Astrocyte (in vitro differentiated cells and primary cell): ENCODE measurements at places on chromosomes 6 and 20.
A peak's percentile ranks its signal among the peaks of the same experiment; 100 is the strongest.

GRCh38 chr6:139443231-139444112, 69.0 kb upstream of the CITED2 start:
- peak; percentile 74 for DNase-seq

- no peak for DNase-seq
Measured at GRCh38 chr6:129750360-129750759, 40.4 kb upstream of the ARHGAP18 start.

GRCh38 chr20:1183153-1183552, 1.6 kb downstream of the TMEM74B start:
- DNase-seq = no peak

DNA sequence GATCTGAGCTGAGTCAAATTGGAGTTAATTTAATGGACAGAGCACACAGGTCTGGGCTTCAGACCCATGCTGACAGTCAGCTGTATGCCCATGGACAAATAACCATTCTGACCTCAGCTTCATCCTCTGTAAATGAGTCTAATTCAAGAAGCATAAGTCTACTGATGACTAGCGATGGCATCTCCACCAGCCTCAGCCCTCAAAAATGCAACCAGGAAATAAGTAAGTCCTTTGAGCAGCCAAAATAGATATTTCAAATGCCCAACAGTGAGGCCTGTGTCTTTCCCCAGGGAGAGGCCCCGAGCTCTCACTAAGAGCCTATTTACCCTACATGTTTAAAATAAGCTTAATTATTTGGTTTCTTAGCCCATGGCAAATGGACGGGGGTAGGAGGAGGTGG, 114.2 kb upstream of the MTHFD1L start:
- peak; percentile 77 for DNase-seq

DNA sequence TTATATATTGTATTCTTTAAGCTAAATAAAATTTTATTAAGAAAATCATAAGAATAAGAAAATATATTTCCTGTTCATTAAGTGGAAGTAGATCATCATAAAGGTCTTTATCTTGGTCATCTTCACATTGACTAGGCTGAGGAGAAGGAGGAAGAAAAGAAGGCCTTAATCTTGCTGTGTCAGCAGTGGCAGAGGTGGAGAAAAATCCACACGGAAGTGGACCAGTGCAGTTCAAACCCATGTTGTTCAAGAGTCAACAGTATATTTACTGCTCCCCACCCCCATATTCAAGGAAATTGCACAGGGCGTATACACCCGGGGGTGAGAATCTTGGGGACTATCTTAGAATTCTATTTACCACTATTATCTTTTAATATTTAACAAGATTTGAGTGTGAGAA, 178.6 kb upstream of the SCGN start:
- DNase-seq = no peak

GRCh38 chr6:157337751-157338150, 14.4 kb upstream of the TMEM242 start:
- DNase-seq = no peak

GRCh38 chr6:157455731-157456523, 74.9 kb downstream of the ZDHHC14 start:
- no peak for DNase-seq

DNA sequence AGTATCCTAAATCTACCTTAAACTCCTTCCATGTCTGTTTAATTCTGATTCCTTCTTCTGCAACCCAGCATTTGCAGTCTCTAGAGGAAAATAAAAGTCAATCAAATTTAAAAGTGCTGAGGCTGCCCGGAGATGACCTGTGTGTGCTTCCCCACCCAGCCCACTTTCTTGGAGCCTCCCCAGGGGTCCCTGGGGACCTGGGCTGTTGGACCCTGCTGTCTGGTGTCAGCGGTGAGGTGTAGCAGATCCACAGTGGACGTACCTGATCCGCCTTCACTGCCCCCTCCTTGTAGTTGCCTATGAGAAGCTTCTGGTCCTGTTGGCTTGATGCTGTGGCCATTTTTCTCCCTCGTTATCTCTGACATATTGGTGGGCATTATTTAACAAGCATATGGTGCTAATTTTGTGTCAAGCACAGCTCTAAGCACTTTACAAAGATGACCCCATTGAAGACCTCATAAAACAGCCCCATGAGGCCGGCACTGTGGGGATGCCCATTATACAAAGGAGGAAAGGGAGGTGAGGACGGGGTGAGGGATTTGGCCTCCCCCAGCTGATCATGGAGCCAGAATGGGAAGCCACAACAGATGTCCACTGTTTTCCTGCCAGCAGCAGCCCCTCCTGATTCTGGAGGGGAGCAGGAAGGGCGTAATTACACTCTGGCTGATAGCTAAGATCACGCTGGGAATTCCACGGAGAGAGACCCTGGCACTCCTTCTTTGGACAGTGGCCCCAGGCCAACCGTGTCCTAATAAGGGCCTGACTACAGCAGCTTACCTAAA, 628.2 kb downstream of the CDH26 start:
- no peak for DNase-seq

- DNase-seq = peak; percentile 16
Measured at GRCh38 chr6:72102561-72102960, 216.2 kb downstream of the RIMS1 start.

- peak; percentile 74 for DNase-seq
Measured at GRCh38 chr6:129849456-129849855, 11.7 kb downstream of the TMEM244 start.

- no peak for DNase-seq
Measured at GRCh38 chr6:130122243-130122642, 100.5 kb downstream of the SAMD3 start.

DNA sequence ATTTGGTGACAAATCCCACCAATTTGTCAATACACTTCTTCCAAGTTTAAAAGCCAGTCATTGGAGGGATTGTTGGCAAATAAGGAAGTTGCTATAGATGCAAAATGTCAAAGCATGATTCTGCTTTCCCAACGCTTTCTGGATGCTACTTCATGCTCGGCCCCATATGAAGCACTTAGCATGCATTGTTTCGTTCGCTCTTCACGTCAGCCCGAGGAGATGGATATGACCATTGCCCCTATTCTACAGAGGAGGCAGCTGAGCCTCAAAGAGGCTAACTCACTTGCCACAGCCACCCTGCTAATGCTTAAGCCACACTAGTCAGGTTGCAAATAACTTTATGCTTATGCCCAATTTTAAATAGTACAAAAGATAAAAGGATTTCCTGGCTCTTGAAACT, 2.8 kb upstream of the NXT1 start:
- no peak for DNase-seq

DNA sequence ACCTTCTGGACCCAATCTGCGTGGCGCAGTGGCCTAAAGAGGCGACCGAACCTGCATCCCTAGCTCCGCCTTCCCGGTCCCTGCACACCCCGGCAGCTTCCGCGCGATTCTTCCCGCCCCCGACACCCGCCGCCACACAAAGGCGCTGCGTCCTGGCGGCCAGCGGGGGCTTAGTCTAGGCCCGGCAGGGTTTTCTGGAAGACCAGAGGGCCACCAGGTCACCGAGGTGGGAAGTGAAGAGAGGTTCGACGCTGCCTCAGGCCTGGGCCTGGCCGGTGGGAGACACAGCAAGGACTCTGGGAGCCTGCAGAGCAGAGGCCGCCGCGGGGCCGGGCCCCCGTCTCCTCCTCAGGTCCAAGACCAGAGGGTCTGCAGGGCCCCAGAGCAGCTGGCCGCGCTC, 154.9 kb downstream of the OR2B2 start:
- DNase-seq = no peak

- peak; percentile 94 for DNase-seq
Measured at GRCh38 chr6:139927236-139927635, 552.8 kb upstream of the CITED2 start.

GRCh38 chr20:48846516-48847492, 19.0 kb upstream of the PREX1 start:
- DNase-seq = no peak

DNA sequence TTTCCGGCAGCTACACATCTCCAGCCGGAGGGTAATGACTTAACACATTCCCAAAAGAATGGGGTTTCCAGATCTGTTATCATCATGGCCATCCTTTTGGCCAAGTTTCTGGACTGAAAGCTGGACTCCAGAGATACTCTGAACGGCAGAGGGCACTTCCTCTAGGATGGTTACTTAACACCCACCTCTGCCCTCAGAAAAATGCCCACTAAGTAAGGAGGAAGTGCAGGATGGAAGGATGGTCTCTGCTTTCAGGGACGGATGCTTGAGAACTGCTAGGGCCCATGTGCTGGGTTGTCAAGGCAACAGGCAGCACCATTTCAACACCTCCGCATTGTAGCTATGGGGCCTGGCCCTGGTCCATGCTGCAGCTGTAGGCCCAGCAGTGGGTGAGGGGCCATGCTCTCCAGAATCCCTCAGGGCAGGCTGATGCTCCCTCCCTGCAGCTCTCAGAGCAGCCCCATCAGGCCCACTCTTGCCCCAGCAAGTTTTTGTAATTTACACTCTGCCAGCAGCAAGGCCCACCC, 16.5 kb upstream of the TGM3 start:
- no peak for DNase-seq

DNA sequence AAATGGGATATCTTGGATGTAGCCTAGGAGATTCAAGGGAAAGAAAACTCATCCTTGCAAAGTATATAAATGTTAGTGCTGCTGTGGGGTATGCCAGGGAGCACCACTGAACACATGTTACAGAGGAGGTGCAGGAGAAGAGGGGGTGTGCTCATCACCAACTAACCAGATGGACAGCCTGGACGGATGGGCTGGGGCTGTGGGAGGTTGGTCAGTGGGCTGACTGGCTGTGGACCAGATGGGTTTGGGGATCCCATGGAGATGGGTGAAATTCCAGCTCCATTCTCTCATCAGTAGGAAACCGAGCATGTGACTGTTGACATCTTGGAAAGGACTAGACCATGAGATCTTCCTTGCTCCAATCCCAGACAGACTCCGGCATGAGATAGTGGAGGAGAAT, 201.0 kb downstream of the LRFN2 start:
- DNase-seq = no peak

GRCh38 chr6:120557554-120557953, 776.7 kb downstream of the TBC1D32 start:
- no peak for DNase-seq

GRCh38 chr20:60191014-60191413, 232.8 kb downstream of the CDH26 start:
- DNase-seq = no peak

GRCh38 chr20:13817342-13817741, 32.5 kb downstream of the NDUFAF5 start:
- peak; percentile 28 for DNase-seq

GRCh38 chr20:59039233-59039632, 3.4 kb downstream of the PRELID3B start:
- no peak for DNase-seq

GRCh38 chr6:56843476-56844349, 111.2 kb upstream of the BEND6 start:
- peak; percentile 63 for DNase-seq

DNA sequence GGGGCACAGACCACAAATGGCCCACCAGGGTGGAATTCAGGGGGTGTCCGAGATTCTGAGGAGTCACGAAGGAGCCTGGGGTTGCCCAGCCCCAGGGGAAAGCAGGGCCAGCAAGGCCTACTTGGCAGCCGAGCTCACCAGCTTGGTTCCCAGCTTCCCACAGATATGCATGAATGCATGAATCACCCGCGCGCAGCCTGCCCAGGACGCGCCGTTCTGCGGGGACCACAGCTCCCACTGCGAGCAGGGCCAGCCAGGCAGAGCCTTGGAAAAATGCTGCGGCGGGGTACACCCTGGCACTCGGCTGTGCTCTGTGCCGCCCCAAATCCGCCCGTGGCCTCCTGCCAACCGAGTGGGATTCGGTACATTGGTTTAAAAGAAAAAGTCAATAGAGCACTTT, 211.0 kb downstream of the NFATC2 start:
- peak; percentile 97 for DNase-seq

DNA sequence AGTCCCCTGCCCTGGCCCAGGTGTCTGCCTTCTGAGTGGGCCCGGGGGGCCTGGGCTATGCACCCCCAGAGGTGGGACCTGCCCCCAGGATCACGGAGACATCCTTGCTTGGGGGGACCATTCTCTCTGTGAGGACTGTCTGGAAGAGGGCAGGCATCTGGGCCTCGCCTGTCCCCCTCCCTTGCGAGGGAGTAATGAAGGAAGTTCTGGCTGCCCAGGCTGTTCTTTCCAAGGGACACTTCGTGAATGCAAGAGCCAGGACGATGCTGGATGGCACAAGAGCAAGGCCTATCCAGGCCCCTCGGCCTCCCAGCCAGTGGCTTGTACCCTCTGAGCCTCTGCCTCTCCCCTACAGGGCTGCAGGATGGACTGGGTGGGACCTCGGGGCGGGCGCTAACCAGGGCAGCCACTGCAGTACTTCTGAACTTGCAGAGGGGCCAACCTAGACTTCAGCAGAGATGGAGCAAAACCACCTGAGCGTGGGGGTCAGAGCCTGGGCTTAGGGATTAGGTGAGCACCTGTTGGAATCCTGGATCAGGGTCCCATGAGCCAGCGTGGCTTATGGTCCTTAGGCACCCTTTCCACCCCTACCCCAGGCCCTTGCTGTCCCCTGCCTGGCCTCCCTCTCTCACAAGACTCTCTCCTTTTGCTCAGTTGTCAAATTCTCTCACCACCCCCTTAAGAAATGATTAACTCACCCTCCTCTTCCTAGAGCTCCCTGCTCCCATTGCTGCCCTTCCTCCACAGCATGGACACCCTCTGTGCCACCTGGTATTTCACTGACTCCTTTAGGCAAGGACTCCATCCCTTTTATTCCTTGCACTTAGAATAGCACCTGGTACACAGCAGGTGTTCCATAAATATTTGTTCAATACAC, 53.2 kb downstream of the CTCFL start:
- no peak for DNase-seq

DNA sequence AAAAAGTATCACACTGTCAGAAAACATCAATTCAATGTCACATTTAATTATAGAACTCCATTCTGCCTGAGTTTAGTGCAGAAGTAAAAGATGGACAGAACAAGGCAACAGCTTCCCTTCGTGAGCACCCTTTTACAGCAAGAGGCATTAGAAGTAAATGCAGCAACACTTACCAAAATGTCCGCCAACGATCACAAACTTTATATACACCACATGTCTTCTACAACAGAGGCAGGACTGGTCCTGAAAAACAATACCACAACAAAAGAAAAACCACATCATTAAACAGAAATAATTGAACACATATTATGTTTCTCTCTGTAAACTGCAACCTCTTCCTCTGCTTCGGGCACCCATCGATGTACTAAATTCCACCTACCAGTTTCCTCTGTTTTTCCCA, 92.9 kb downstream of the FYN start:
- no peak for DNase-seq

DNA sequence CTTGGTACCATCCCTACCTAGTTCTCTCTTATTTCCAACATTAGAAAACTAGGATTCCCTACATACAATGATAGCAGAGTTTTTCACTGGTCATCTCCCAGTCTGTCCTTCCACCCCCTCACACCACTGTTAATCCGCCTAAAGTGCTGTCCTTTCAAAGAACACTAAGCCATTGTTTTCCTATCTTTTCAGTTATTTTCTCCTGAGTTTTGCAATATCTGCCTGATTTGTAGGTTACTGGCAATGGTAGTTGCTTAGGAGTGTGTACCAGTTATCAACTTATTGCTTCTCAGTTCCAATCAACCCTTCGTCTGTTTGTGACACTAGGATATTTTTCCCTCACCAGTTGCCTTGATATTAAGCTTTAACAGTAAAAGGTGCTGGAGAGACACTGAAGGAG, 135.0 kb downstream of the EPM2A start:
- no peak for DNase-seq
